NCI-H2029 treated with DMSO at 0.1 percent for 48 hours (cell line): ENCODE measurements at places on chromosomes 6 and 20.

GRCh38 chr20:10786678-10787077, 112.9 kb upstream of the JAG1 start:
- no peak for DNase-seq

GRCh38 chr6:38803129-38803528, 88.0 kb downstream of the DNAH8 start:
- no peak for DNase-seq

DNA sequence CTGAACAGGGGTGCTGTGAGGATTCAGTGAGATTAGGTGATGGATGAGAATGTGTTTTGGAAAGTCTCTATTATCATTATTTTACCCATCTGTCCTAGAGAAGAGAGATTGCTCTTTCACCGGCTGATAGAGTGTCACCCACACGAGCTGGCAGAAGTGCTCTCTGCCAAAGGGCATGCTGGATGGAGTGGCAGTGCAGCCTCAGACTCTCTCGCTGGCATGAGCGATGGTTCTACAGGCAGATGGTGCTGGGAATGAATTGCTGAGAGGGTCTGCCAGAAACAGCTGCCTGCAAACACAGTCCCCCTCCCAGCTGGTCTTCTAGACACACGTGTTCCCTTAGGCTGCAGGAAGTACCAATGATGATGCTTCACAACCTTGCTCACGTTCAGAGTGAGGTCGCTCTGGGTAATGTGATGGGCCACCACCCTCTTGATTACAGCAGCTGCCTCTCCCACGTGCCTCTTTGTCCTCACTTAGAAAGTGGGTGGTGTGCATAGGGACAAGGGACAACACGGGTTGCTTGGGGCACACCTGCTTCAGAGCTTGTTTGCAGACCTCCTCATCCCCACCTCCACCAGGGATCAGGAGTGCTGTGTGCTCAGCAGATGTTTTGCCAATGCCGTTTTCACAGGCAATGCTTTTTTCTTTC, 84.7 kb downstream of the FOXA2 start:
- peak; percentile 90 for DNase-seq

DNA sequence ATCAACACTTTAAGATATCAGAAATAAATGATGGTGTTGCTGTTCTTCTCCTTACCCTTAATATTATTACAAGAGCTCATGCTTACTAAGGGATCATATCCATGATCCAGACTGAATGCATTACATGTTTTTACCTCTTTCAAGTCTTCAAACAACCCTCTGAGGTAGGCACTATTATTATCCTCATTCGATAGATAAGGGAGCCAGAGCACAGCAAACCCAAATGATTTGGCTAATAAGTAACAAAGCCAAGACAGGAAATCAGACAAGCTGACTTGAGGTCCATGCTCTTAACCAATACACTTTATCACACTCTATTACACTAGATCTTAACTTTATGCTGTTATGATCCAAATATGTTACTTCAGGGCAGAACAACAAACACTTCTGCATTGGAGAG, 145.9 kb downstream of the RALGAPA2 start:
- no peak for DNase-seq

- DNase-seq: no peak
These were observed 16.0 kb downstream of the RPS12 start for GRCh38 chr6:132830334-132830751.

DNA sequence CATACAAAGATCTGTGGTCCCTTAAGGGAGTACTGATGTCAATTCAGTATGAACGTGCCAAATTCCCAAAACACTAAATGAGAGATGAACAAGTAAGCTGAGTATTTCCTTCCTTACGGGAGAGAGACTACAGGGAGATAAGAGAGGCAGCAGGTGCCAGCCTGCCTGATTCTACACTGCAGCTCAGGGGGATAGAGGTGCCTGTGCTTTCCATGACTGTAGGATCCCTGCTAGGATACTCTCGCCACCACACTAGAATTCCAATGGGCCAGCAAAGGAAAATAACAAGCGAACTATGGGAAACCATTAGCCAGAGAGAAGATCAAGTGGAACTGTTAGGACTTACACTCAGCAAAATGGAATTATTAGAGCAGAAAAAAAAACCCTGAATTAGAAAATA, 198.5 kb upstream of the BTBD3 start:
- DNase-seq: no peak

- no peak for DNase-seq
These were observed 85.1 kb upstream of the PTPN1 start for GRCh38 chr20:50425076-50425475.

DNA sequence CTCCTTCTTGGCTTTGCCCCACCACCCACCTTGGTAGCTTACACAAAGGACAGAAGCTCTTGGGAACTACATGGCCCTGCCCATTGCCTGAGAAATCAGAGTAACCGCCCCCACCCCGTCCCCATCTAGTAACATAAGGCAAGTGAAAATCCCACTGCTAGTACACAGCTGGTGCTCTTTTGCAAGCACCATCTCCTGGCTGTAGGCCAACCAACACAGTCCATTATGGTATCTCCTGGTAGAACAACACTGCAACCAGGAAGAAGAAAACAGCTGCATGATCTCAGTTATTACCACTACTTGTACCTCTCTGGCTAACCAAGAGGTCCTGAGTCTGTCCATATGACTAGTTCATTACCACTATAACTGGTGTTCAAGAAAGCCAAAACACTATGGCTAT, 841.1 kb upstream of the MANEA start:
- no peak for DNase-seq

DNA sequence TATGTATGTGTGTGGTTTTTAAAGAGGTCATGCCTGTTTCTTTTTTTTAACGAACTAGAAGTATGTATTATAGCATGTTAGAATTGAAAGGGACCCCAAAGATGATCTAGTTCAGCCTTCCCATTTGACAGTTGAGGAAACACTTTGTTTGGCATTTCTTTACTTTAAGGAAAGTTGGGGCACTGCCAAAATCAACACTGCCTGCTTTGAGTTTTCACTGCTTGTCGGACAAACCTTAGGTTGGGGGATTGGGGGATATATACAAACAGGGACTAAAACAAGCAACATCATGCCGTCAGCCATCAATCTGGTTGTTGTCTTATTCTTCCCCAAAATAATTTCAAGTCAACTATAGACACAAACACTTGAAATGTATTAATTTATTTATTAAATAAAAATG, 14.1 kb upstream of the CALHM6 start:
- DNase-seq: peak; percentile 95

DNA sequence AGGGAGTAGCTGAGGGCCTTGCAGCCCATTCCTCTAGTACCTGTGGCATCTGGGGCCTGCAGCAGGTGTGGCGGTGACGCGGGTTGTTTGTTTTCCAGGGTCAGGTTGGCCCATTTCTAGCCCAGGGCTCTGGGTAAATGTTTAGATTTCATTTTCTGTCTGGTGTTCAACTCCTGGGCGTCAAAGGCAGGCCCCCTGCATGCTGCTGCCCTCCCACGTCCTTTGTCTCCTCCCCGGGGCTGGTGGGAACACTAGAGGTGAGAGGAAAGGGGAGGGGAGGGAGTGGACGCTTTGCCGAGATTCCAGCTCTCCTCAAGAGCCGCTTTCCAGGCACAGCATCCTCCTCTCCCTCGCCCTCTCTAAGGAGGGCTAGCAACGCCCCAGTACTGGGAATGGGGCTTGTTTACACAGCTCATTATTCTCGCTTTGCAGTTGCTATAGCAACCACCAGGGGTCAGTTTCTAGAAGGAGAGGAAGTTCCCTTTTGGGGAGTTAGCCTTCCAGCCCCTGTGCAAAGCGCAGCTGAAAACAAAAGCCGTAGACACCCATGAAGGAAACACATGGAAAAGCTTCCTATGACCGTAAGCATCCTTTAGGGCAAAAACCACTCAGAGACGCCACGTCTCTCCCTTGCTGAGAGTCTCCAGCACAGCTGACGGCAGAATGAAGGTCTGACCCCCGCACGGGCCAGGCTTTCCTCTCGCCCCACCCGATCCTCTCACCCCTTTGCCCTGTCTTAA, 170.6 kb downstream of the LY86 start:
- peak; percentile 86 for DNase-seq

DNA sequence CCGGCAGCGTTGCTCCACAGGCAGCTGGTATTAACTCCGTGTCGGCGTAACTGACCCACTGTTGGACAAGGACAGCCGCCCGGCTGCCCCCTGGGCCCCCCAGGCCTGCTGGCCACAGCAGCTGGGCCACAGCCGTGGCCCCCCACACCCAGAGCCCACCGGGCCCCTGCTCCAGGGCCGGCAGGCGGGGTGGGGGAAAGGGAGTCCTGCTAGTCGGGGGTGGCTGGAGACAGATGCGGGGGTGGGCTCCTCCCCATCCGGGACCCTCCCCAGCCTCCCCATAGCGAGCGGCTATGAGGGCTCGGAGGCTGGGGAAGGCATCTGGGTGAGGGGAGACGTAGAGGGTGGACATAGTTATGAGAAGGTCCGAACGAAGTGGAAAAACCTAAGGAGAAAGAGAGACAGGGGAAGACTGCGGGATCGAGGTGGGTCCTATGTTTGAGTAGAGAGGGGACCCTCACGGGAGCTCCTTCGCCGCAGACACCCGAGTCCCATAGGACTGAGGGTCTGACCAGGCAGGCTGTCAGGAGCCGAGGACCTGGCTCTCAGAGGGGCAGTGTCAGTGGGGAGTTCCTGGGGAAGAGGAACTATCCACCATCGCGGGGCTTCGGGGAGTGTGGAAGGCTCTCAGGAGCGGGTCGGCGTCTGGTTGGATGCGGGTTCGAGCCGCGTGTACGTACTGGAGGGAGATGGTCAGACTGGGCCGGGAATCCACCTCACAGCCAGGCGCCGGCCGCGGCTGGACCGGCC, 511 bp downstream of the VARS1 start:
- no peak for DNase-seq

DNA sequence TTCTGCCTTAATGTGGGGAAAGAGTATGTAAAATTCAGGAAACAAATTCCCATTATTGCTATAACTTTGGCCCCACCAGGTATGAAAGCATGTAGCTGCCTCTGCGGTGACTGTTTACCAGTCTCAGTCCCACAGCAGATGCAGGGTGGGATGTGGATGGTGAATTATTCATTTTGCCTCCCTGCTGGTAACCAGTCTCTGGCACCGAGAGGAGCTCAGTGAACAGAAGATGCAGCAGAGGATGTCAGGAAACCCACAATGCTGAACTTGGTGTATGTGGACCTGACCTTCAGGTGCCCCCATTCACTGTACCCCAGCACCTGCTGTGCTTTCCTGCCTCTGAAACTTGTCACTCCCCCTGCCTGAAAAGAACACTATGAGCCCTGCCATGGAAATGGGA, 8.8 kb upstream of the METTL24 start:
- DNase-seq: no peak

DNA sequence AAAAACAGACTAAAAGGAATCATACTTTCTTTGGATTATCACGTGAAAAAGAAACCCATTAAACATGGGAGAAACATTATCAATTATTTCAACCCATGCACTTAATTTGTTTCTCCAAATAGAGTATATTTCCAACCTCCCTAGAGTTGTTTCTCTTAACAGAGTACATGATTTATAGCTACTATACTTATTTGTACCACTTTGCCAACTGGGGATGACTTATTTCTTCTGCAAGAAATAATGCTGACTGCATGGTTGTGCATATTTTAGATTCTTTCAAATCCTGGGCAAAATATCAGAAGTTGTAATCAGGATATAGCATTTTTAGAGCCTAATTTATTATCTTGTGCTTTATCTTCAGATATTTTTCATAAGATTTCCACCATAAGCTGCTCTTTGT, 629.1 kb upstream of the EYS start:
- no peak for DNase-seq

DNA sequence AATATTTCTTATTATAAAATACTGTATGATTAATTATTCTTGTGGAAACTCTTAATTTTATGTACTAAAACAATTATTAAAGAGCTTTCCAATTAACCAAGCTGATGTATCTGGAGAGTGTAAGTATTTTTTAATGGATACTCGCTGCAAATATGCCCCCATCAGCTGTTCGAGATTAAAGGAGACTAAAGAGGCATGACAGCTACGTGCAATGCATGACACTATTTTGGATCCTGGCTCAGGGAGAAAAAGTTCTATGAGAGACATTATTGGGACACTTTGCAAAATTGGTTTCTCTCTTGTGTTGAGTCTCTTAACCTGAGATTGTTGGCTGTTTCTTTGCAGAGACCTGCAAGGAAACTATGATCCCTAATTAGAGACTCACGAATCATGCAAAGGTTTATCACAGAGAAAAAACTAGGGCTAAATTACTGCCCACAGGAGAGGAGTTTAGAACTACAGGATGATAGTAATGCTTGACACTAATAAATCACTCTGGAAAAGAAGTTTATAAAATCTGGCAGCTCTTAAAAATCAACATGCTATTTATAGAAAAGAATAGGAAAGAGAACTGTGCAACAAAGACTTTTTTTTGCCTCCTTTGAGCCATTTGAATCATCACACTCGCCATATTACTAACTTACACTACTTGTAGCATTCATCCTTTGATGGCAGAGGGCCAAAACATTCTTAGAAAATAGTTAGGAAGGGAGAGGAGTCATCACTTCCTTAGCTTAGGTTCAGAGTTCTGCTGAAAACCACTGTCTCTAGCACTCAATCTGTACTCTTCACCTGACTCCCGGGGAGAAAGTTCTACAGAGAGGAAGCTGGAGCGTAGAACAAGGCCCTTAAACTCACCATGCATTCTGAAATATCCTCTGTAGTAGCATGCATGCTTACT, 25.3 kb downstream of the NRN1 start:
- no peak for DNase-seq

- DNase-seq: no peak
These were observed 48.8 kb downstream of the CTCFL start for GRCh38 chr20:57476084-57476526.

GRCh38 chr20:38406476-38406875, 28.7 kb downstream of the SNHG17 start:
- DNase-seq: no peak

DNA sequence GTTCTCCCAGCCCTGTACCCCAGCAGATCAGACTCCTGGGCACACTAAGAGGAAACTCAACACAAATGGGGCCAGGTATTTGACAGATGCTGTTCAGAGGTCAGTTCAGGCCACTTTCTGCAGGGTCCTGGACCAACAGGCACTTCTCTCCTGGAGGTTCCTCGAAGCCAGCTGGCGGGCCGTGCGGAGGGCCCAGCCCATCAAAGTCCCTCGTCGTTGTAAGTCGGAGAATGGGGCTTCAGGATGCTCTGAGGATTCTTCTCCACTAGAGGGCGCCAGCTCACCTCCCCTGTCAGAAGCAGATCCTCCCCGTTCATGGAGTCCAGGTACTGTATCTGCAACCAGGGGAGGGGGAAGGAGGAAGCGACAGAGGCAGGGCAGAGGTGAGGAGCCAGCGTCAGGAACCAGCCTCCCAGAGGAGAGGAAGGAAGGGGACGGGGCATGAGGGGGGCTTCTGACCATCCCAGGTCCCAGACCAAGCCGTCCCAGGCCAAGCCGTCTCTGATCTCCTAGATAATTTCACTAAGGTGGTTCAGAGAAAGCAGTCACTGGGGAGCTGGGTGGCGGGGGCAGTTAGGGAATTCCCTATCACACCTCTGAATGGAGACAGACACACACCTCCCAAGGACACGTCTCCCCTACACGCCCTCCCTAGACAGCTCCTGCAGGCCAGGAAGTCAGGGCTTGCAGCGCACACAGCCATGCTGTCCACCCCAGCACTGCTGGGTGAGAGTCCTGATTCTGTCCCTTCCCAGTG, 11.7 kb upstream of the FAM83C start:
- peak; percentile 92 for DNase-seq

DNA sequence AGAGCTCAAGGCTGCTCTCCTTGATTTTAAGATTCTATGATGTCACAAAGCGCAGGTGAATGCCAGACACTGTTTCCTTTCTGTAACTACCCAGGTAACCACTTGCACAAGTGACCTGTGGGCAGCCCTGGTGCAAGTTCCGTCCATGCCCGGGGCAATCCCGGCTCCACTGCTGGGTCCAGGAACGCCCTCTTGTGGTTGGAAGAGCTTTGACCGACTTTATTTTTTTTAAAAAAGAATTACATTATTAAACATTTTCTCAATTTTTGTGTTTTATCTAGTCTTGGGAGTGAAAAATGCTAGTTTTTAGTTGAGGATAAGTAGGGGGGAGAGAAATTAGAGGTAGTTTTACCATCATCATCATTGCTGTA, 695.2 kb downstream of the QKI start:
- DNase-seq: peak; percentile 36
